A549 treated with ZK216348 at 1 μM for 4 hours (cell line): ENCODE measurements at places on chromosomes 12 and 14. TPM values are rescaled to one million over a fixed set of nuclear protein-coding genes. Genes with fewer than 3 reads are reported as not detected.

Gene BCAT1
- 9.1 to 12.2 TPM (median 10.3 TPM) in 5 replicates for total RNA-seq

Gene DEGS2
- 0.91 to 2.0 TPM (median 1.6 TPM) in 5 replicates for total RNA-seq

Gene OXA1L
- total RNA-seq, result 137 to 162 TPM (median 156 TPM) in 5 replicates

Gene GALNT8
- not detected in 5 replicates for total RNA-seq

Gene TMEM253
- total RNA-seq, result 0.29 to 1.3 TPM (median 0.84 TPM) in 5 replicates

Gene ADCY4
- total RNA-seq, result 0.21 TPM in 1 of 5 replicates, not detected in the others

Gene OR4E1
- total RNA-seq, result not detected in 5 replicates

Gene SLC38A6
- total RNA-seq, result 10.2 to 24.3 TPM (median 19.1 TPM) in 5 replicates

Gene PLEKHD1
- total RNA-seq, result 0.05 TPM in 2 of 5 replicates, not detected in the others

Gene SPIC
- not detected in 5 replicates for total RNA-seq

Gene SSTR1
- not detected in 5 replicates for total RNA-seq

Gene TRHDE
- 0.18 to 0.21 TPM (median 0.19 TPM) in 3 of 5 replicates, not detected in the others for total RNA-seq

Gene NUAK1
- 7.2 to 8.8 TPM (median 8.5 TPM) in 5 replicates for total RNA-seq

Gene TXNRD1
- 850 to 1,127 TPM (median 1,016 TPM) in 5 replicates for total RNA-seq

Gene KLHL33
- not detected in 5 replicates for total RNA-seq

Gene SLC41A2
- 18.7 to 26.6 TPM (median 22.2 TPM) in 5 replicates for total RNA-seq

Gene HOXC11
- total RNA-seq, result 0.49 to 0.76 TPM (median 0.55 TPM) in 5 replicates

Gene RNASE12
- not detected in 5 replicates for total RNA-seq

Gene ANO4
- 0.07 to 0.55 TPM (median 0.14 TPM) in 4 of 5 replicates, not detected in the other for total RNA-seq

Gene METTL25
- 2.3 to 4.2 TPM (median 2.6 TPM) in 5 replicates for total RNA-seq

Gene PSMB5
- 269 to 342 TPM (median 304 TPM) in 5 replicates for total RNA-seq

Gene CHGA
- total RNA-seq, result 0.93 to 2.2 TPM (median 1.5 TPM) in 5 replicates

Gene FOXG1
- 0.11 to 0.27 TPM (median 0.12 TPM) in 5 replicates for total RNA-seq

Gene ARHGEF25
- total RNA-seq, result 4.1 to 7.7 TPM (median 6.0 TPM) in 5 replicates

Gene EPS8
- total RNA-seq, result 40.2 to 52.8 TPM (median 50.1 TPM) in 5 replicates

Gene CCDC177
- total RNA-seq, result 0.05 to 0.06 TPM in 2 of 5 replicates, not detected in the others

Gene CCDC175
- total RNA-seq, result not detected in 5 replicates

Gene RTN1
- not detected in 5 replicates for total RNA-seq

Gene TNFRSF1A
- total RNA-seq, result 398 to 545 TPM (median 486 TPM) in 5 replicates

Gene LMO3
- not detected in 5 replicates for total RNA-seq

Gene SAMD4A
- 7.6 to 9.9 TPM (median 8.8 TPM) in 5 replicates for total RNA-seq

Gene HPD
- total RNA-seq, result 1.0 to 2.0 TPM (median 1.5 TPM) in 5 replicates

Gene TRIM9
- total RNA-seq, result 8.7 to 14.2 TPM (median 11.2 TPM) in 5 replicates
